ENCODE measurements at places on chromosomes 12 and 14.
A peak's percentile ranks its signal among the peaks of the same experiment; 100 is the strongest.

DNA sequence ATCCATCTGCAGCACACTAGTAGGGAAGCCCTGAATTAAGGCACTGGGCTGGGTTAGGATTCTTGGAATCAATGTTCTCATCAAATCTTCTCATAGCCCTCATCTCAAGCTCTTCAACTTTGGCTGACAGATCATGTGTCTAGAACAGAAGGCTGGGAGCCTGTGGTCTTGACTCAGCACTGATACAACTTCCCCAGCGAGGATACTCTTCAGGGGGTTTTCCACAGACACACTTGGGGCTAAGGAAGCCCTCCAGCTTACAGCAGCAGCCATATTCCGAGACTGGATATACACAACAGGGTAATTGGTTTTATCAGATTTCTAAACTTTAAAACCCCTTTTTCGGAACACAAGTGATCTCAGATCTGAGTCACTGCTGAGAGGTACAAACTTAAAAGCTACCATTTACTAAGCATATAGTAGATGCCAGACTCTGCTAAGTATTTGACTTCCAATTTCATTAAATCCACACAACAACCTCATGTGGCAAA, 3.5 kb downstream of the FMNL3 start:
- DNase-seq, result no peak

GRCh38 chr14:94382099-94382715, 6.2 kb downstream of the SERPINA1 start:
- DNase-seq, result no peak

DNA sequence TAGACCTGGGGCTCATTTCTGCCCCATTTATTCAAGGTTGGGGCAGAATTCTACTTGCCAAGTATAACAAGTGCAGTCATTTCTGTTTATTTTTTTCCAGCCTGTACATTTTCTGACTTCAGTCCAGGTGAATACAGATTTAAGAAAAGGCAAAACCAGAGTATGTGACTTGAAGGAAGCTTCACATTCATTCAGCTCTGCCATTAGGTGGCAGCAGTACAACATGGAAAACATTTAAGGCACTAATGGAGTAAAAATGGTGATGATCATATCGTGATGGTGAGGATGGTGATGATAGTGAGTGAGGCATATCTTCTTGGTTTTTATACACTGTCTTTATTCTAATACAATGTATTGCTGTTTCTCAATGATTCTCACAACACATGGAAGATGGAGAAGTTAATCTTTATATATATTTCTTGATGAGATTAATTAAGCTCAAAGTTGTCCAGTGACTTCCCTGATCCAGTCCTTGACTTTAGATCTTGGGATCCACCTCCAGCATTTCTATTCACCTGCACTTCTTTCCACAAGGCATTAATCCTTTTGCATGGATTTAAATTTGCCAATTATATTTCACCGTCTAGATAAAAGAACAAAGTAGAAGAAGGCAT, 176.7 kb upstream of the SEL1L start:
- DNase-seq, result peak; percentile 22

- DNase-seq, result no peak
Measured at GRCh38 chr12:30438601-30439041, 257.0 kb downstream of the IPO8 start.

- DNase-seq, result no peak
Measured at GRCh38 chr14:58215191-58215914, 15.4 kb downstream of the ACTR10 start.

DNA sequence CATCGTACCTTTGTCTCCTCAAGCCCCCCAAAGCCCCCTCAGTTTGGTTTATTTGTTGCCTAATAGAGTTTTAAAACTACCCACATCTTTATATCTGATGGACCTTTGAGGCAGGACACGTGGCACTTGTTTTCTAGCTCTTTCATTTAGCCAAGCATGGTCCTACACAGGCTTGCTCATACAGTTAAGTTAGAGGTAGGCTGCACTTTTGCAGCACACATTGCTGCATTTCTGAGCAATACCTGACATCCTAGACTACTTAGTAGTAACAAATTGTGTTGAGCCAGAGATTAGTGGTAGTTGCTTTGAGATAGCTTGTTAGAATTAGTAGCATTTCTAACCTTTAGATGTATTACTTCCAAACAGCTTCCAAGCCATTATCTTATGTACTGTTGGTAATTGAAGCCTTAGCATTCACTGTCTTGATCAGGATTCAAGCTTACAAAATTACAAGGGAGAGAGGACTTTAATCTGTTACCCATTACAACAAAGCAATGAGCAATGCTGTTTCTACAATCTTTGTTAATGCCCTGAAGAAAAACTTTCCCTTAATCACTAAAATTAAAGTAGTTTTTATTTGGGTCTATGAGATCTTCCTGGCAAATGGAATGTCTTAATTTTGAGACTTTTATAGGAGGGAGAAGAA, 96.6 kb downstream of the WNK1 start:
- no peak for DNase-seq

DNA sequence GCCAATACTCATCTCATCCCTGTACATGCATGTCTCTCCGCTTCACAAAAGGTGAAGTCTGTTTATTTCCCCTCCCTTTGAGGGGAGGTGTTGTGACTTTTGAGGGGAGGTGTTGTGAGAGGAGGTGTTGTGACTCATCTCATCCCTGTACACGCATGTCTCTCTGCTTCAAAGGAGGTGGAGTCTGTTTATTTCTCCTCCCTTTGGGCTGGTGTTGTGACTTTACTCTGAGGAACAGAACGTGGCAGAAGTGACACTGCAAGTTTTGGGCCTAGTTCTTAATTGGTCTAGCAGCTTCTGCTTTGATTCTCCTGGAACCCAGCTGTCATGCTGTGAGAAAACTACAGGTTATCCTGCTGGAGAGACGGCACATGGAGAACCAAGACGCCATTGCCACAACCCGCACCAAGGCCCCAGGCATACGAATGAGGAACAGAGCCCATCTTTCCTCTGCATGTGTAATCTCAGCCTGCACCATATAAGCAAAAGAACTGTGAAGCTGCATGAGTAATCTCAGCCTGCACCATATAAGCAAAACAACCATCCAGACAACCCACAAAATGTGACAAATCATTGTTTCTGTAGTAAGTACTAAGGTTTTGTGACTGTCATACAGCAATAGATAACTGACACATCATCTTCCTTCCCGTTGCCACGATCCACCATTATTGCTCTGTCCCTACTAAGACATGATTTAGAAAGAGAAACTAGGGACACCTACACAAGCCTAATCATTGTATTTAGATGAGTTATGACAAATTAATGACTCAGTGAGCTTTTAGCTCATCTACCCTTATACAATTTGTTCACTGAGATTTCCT, 30.0 kb downstream of the GALNT4 start:
- no peak for DNase-seq

- DNase-seq, result no peak
Measured at GRCh38 chr14:42428996-42429395, 822.3 kb downstream of the LRFN5 start.

GRCh38 chr14:99047441-99048031, 224.5 kb downstream of the BCL11B start:
- DNase-seq, result no peak

GRCh38 chr12:59250766-59251165, 330.5 kb upstream of the LRIG3 start:
- no peak for DNase-seq

DNA sequence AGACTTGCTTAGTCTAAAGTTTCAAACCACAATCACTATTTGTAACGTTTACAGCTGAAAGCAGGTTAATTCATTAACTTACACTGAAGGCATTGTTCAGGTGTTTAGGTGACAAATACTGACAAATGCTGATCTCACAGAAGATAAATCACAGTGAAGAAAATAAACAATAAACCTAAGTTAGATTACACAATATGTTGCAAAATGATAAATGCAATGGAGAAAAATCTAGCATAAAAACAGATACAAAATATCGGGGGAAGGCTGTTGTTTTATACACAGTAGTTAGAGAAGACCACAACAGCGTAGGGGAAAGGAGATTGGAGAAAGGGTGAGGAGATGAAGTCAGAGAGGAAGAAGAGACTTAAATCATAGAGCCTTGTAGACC, 3.0 kb downstream of the SCAF11 start:
- DNase-seq, result no peak

DNA sequence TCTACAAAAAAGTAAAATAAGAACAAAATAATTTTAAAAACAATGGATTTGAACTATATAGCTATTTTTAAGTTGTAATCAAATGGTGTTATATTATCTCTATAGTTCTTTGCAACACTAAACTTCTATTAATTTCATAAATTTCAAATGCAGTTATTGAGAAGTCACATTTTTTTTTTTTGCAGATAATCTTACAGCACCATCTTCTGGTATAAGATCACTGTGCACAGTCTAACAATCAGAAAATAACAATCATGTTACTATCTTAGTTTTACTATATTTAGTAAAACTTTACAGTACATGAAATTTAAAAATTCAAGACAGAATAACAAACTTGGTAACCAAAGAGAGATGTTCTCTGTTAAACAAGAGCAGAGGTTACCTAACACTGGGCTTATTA, 40.6 kb downstream of the GXYLT1 start:
- DNase-seq, result no peak

GRCh38 chr14:23348297-23348655, 4.4 kb downstream of the SLC22A17 start:
- DNase-seq, result no peak

GRCh38 chr12:115885040-115885690, 392.3 kb downstream of the MED13L start:
- DNase-seq, result no peak

DNA sequence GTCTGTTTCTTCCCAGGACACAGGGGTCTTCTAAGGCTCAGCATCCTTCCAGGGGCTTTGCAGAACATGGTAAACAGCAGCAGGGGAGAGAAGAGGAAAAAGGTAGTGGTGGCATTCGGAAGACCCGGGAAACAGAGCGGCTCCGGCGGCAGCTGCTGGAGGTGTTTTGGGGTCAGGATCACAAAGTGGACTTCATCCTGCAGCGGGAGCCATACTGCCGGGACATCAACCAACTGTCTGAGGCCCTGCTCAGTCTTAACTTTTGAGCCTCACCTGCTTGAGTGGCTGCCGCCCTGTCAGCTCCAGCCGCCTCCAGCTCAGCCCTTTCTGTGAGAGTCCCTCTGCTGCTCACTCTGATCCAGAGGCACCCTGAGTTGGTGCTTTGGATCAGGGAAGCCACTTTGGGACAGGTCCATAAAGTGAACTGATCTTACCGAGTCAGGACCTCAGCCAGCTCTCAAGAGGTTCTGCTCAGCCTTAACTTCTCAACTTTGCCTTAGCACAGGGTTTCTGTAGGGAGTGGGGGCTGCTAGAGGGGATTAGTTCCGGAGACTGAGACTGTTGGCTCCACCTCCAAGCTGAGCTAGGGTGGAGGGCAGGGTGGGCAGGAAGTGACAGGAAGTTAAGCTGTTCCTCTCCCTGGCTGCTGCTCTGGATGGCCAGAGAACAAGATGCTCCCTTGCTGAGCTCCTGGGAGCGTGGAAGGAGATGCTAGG, 5.4 kb downstream of the SDR39U1 start:
- no peak for DNase-seq

- DNase-seq, result no peak
Measured at GRCh38 chr14:54713379-54713778, 146.5 kb downstream of the SAMD4A start.

DNA sequence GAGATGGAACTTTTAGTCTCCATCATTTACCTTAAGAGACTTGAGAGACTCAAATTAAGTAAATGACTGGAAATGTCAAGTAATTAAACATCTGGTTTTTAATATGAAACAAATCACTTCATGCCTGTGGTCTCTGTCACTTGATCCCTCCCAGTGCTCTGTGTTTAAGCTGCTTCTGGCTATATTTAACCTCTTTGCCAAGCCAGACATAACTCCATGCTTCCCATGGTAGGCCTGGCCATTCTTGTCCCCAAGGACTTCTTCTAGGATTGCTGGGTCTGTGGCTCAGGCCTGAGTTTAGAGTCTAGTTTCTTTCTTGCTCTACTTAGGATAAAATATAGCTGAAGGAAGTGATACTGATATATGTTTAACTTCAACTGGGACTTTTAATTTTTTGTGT, 1013.6 kb downstream of the FLRT2 start:
- no peak for DNase-seq

GRCh38 chr12:12645485-12645884, 33.8 kb downstream of the CREBL2 start:
- DNase-seq, result no peak

DNA sequence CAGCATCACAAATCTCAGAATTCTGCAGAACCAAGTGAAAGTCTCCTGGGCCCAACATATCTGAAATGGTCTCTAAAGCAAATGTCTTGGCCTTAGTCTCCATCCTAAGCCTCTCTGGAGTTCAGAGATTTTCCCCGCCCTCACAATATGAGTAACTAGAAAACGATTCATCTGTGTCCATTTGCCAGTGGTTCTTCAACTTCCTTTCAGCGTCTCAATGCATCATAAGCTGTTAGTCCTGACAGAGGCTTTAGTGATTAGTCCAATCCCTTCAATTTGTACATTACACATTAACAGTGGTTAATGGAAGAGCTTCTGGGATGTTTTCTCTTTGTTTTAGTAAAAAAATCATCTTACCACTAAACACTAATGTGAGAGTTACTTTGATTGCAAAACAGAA, 17.4 kb downstream of the NPC2 start:
- no peak for DNase-seq

DNA sequence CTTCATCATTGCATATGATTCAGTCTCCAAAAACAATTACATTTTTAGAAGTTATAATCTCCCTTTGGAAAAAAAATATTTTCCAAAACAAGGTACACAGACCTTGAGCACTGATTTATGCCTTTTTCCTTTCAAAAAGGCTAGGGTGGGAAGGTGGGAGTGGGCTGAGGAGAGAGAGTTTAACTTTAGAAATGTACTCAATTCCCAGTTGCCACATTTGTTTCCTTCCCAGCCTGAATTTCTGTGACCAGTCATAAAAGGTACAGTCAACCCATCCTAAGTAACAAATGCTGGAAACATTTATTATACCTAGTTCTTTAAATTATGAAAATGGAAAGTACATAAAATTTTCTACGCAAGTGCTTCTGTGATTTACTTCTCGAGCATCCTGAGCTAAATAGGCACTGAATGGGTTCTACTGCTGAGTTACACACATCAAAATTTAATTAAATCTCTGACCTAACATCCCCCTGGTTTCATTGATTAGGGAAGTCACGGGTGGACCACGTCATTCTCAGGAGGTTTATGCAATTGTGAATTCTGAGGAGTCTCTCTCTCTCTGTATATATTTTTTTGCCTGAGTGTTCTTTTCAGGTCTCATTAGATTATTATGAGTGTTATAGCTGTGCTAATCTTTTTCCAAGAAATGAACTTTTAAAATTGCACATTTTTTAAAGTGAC, 371.8 kb downstream of the BTG1 start:
- DNase-seq, result no peak

DNA sequence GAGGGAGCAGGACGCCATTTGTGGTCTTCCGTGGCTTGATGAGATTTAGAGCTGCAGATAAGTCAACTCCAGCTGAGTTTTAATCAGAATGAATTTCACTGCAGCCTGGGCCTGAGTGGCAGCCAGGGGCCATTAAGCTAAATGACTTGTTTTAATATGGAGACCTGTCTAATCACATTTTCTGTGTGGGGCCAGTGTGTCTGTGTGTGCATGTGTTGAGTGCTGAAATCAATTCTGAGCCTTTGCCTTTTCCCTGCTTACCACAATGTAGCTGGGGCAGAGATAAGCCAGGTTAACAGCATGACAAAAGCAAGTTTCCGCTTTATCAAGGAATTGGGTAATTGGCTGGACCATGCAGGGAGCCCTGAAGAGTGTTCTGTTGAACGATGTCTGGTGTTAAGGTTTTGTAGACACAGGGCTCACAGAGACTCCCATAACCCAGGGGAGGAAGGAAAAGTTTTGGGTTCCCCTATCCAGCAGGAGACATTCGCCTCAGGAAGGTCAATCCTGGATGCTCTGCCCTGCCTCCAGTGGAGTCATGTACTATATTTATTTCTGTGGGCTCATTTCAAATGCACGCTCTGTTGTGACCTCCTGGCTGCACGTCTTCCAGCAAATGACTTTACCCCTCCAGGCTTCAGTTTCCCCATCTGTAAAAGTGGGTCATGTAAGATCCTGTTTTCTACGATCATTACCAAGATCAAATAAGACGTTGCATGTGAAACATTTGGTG, 24.2 kb downstream of the RPH3A start:
- DNase-seq, result no peak

All from pancreas (tissue), 10 donors.